ENCODE measurements at places on chromosomes 12 and 14. TPM values are rescaled to one million over a fixed set of nuclear protein-coding genes. Genes with fewer than 3 reads are reported as not detected.

The LRRIQ1 gene
- not detected for total RNA-seq

The TMTC1 gene
- 3.9 TPM for total RNA-seq

The SERPINA12 gene
- not detected for total RNA-seq

The EML1 gene
- total RNA-seq = 32.0 TPM

The PGF gene
- 9.3 TPM for total RNA-seq

The GUCY2C gene
- not detected for total RNA-seq

The FMNL3 gene
- 18.3 TPM for total RNA-seq

The DDN gene
- total RNA-seq = not detected

The GNB3 gene
- 0.57 TPM for total RNA-seq

Measured in M059J (cell line).